ENCODE measurements at places on chromosomes 5 and 9. TPM values are rescaled to one million over a fixed set of nuclear protein-coding genes. Genes with fewer than 3 reads are reported as not detected.

The SHISAL2B gene
- not detected for total RNA-seq

The PCSK1 gene
- 2.3 TPM for total RNA-seq

The IRX2 gene
- total RNA-seq = 0.56 TPM

The CACFD1 gene
- 2.7 TPM for total RNA-seq

The DPP7 gene
- 33.9 TPM for total RNA-seq

The NR5A1 gene
- not detected for total RNA-seq

The ADAMTS12 gene
- total RNA-seq = 57.8 TPM

The CTSV gene
- total RNA-seq = 0.38 TPM

The IL4 gene
- not detected for total RNA-seq

The DRD1 gene
- not detected for total RNA-seq

The NSUN2 gene
- total RNA-seq = 82.1 TPM

The PCAT7 gene
- total RNA-seq = not detected

The VLDLR gene
- 7.5 TPM for total RNA-seq

The SCGB3A2 gene
- not detected for total RNA-seq

The KIAA0825 gene
- 3.3 TPM for total RNA-seq

The PHYKPL gene
- 47.9 TPM for total RNA-seq

The ZNF883 gene
- 6.2 TPM for total RNA-seq

The FBLL1 gene
- 0.77 TPM for total RNA-seq

The ALDOB gene
- not detected for total RNA-seq

The LCP2 gene
- total RNA-seq = not detected

The SLC36A2 gene
- total RNA-seq = not detected

The C5orf63 gene
- total RNA-seq = 1.7 TPM

The OR1J2 gene
- total RNA-seq = not detected

The ITGA2 gene
- 71.9 TPM for total RNA-seq

The C5orf58 gene
- total RNA-seq = not detected

The FREM1 gene
- total RNA-seq = not detected

The AGXT2 gene
- not detected for total RNA-seq

The IL3 gene
- total RNA-seq = not detected

The SECISBP2 gene
- total RNA-seq = 18.2 TPM

The HRCT1 gene
- 0.58 TPM for total RNA-seq

The LCN15 gene
- not detected for total RNA-seq

The SNAPC3 gene
- 59.2 TPM for total RNA-seq

The ZBED3 gene
- 0.28 TPM for total RNA-seq

The TMEM232 gene
- total RNA-seq = 4.8 TPM

The NFIL3 gene
- total RNA-seq = 10.9 TPM

The TEK gene
- 18.6 TPM for total RNA-seq

The SMIM23 gene
- total RNA-seq = not detected

The TNC gene
- 35.2 TPM for total RNA-seq

The SLC34A3 gene
- total RNA-seq = not detected

The RAB3C gene
- not detected for total RNA-seq

The PARP8 gene
- 39.5 TPM for total RNA-seq

The PRDM9 gene
- total RNA-seq = not detected

Measured in regular cardiac myocyte (primary cell).